Left cardiac atrium (tissue), 4 donors: ENCODE measurements at places on chromosomes 3 and 15.
A peak's percentile ranks its signal among the peaks of the same experiment; 100 is the strongest.

DNA sequence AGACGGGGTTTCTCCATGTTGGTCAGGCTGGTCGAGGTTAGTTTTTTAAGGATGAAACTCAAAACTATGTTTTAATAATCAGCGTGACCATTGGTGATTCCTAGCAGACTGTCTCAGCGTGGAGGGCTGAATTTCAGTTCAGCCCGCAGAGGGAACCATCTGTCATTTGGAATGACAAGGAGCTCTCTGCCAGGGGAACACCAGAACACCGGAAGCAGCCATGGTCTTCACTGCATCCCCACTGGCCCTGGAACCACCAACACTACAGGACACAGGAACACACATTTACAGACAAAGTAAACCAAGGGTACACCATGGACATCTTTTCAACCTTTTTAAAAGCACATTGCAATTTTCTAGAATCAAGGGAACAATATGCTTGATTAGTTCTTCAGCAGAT lies 424.7 kb downstream of the FHIT start:
- DNase-seq, result no peak

- DNase-seq, result no peak
Observed at GRCh38 chr15:25847051-25847450, 16.1 kb downstream of the ATP10A start.

DNA sequence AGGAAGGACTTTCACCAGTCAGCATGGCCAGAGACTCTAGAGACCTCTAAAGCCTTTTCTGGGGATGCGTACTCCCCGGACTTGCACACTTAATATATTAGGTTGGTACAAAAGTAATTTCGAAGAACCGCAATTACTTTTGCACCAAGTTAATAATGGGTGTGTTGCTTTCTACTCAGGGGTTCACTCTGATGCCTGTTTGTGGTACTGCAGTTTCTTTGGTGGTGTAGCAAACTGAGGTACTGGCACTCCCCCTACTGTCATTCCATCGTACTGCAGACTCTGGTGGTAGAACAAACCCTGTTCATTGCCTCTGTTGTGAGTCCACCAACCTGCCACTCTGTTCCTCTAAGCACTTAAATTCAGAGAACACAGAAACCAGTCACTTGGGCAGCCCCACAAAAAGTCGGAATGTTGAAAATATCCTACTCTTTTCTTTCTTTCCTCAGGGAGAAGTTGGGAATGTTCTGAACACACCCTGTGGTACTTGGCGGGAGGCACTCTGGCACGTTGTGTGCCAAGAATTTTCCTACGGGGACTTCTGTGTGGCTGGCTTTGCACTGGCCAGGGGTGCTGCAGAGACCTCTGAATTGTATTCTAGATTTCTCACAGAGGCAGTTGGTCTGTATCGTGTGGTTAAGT lies 46.3 kb downstream of the GABRG3 start:
- peak; percentile 40 for DNase-seq

DNA sequence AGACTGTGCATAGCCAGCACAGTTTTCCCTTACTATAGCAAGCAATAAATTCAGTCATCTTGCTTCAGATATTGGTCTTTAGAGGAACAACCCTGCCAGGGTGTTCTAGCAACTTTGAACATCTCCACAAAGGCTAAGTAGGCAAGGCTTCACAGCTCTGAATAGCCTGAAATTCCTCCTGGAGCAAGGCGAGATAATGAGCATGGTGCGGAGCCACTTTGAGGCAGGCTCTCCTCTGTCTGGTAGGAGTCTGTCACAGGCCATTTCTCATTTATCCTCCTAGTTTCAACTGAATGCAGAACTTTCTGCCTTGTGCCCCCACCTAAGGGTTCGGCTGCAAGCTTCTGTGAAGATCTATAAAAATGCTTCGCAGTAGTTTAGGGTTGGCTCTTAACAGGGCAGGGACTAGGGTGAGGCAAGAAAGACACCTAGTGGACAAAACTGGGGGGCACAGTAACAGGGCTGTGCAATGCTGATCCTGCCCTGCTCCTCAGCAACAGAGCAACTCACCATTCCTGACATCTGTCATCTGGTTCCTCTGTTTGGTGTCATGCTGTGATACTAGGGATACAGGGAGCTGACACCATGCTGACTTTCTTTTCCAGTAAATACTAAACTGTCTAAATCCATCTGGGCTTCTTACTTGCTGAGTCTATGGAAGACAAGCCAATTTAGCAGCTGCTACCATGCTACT lies 16.6 kb upstream of the EHHADH start:
- DNase-seq, result no peak

DNA sequence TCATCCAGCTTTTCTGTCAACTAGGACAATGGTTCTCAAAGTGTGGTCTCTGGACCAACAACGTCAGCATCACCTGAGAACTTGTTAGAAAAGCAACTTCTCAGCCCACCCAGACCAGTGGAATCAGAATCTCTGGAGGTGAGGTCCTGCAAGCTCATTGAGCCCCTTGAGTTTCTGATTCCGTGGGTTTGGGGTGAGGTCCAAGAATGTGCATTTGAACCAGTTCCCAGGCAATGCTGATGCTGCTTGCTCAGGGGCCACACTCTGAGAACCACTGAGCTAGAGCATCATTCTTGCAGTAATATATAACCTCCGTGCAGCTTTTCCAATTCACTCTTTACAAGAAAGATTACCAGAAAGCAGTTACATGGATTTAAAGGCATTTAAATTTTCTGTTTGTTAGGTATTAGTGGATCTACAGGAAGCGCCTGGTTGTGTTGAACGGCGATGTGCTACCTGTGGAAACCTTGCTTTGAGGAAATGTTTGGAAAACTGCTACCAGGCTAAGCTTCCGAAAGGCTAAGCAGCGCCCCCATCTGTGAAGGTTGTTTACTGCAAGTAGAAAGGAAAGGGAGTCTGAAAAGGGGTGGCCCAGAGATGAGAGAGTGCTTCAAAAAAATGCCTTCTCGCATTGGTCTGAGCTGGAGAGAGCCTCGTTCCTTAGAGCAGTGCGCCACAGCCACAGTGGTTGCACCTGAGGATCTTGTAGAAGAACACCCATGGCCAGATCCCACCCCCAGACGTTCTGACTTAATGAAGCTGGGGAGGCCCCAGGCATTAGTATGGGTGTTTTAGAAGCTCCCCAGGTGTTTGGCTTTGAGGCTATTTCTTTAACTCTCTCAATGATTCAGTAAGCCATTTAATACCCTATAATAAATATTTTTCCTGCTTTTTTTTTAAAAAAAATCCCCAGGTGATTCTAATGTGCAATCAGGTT lies 50.0 kb downstream of the RLBP1 start:
- DNase-seq, result no peak

DNA sequence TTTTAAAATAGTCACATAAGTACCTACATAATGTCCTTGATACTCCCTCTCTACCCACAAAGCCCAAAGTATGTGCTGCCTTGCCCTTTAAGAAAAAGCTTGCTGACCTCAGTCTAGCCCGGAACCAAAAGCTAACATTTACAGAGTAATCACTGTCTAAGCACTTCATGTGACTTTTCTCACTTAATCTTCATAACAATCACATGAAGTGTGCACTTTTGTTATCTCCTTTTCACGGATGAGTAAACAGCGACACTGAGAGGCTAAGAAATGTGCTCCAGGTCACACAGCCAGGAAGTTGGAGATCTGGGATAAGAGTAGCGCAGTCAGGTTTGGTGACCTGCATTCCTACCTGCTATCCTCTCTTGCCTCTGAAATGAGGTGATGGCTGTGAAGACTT lies 194.0 kb downstream of the ITPR1 start:
- no peak for DNase-seq

DNA sequence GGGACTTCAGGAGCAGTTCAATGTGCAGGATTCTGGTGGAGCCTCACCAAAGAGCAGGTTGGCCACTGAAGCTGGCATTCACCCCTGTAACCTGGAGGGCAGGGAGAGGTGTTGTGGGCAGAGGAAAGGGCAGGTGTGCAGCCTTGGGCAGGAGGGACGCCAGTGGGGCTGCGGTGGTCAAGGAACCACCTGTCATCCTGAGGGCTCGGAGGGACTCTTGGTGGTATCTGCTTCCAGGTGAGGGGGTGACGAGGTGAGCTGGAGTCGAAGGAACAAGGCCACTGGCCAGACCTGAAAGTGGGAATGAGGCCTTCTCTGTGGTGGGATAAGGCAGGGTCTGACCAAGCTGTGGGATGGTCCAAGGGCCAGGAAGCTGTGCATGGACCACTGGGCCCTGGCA lies 269.5 kb downstream of the PLCL2 start:
- no peak for DNase-seq

GRCh38 chr3:98961161-98962155 lies 60.0 kb upstream of the DCBLD2 start:
- no peak for DNase-seq

DNA sequence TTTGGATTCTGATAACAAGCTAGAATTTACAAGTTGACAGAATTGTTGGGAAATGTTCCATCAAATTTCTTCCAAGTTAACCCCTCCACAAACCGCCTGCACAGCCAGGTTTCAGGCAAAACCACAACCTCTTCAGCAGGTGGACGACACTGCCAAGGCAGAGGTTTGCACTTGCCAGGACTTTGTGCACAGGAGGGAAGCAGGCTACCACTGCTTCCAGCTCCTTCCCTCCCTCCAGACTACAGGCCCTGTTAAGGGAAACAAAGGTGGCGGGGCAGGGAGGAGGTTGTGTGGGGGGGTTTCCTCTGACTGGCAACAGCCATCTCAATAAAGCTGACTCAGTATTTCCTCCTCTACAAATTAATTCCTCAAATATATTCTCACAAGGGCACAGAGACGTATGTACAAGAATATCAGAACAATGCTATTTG lies 42.2 kb downstream of the TBC1D2B start:
- peak; percentile 32 for DNase-seq

DNA sequence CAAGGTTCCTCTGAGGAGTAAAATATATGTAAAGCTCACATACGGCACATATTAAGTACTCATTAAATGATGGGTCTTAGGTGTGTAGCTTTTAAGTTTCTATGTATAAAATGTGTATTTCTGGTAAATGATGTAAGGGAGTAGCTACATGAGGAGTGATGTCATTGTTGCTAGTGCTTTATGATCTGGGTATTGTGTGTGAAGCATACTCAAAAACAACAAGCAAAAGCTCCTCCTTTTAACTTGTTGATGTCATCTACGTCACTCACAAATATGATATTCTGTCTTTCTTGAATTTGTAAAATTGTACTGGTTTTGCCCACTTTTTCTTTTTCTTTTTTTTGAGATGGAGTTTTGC lies 1.4 kb upstream of the HERC1 start:
- DNase-seq, result no peak

DNA sequence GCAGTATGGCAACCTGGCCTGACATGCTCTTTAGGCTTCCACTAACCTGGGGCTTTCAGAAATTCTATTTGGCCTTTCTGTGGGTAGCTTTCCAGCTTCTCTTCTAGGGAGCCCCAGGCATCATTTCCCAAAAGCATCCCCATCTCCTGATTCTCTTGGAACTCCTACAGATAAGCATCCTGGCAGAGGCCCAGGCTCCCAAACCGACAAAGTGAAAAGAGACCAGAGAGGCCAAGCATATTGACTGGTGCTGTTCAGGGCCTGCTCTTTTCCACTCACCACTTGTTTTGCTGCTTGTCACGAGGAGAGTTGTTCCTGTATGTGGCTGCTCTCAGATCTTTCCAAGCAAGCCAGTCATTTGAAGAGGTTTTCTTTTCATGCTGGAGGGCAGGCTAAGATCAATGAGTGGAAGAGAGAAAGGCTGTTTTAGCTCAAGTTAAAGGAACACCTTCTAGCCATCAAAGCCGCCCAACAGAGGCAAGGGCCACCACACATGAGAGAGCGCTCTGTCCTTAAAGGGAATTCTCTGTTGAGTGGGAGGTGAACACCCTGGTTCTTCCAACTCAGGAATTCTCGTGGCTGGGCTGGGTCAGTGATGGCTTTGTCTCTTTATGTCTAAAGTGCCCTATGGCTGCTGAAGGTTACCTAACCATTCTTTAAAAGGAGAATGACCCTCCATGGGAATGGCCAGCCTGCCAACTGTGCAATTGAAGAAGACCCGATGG lies 31.1 kb upstream of the NR2E3 start:
- DNase-seq, result no peak

DNA sequence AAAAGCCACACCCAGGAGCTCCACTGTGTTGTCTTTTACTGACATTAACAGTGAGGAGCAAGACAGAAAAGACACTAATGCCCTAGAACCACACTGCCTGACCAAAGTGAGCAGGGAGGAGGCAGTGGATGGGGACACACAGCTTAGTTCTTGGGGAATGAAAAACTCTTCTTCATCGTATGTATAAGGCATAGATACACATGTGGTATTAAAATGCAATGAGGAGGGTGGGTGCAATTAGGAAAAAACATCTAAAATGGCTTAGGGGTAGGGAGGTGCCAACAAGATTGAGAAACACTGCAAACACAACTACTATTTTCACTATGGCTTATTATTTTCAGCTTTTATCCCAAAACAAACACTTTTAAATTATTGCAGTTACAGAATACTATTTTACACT lies 15.5 kb downstream of the KLHL25 start:
- DNase-seq, result no peak

DNA sequence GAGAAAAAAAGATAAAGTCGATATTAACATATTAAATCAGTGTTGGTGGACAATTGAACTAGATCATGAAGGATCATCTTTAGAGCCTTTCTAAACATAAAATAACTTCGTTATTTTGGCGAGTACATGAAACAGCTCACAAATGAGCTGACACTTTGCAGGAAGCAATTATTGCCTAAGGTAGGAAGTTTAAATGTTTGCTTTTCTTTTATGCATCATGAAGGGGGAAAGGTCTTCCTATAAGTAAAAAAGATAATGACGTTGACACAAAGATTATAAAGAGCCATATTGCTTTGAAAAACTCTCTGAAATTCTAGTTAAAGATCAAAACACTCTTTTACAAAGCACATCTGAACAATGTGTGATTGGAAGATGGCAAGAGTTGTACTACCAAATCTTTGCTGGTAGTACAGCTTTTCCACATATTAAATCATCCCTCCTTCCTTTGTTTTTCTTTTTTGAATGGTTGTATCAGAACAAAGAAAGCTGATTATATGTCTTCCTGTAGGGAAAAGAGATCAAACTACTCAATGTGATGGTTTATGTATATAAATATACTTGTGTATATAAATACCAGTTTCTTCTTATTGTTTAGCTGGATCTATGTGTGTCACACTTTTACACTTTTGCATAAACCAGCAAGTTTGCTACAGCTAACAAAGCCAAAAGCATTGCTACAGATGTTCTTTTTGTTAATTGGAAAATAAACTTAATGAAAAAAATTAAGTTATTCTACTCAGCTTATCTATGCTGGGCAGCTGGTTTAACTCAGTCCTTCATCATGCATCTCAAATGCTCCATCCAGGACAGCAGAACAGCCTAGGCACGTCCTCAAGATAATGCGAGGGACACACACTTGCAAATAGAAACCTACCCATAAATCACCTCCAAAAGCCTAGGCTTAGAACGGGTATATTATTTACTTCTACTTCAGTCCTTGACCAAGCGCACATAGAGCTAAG lies 850.8 kb upstream of the ROBO1 start:
- no peak for DNase-seq

DNA sequence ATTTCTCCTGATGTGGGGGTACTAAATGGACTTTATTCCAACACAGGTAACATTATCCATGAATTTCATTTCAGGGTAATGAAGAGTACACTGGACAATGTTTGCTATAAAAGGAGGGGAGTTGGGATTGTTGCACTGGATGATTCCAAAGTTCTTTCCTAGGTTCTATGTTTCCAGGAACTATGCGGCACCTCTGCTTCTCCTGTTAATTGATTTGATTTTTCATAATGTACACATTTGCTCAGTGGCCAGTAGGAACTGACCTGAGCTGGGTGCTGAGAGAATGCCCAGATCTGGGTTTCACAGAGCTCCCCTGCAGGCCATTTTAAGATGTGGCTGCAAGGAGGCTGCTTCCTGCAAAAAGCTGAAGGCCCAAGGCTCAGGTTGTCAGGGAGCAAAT lies 171.7 kb downstream of the KLF13 start:
- DNase-seq, result no peak
